ENCODE measurements at places on chromosomes 7 and 10.

- no peak for DNase-seq
Observed at GRCh38 chr7:120615703-120616102, 242.2 kb downstream of the TSPAN12 start.

DNA sequence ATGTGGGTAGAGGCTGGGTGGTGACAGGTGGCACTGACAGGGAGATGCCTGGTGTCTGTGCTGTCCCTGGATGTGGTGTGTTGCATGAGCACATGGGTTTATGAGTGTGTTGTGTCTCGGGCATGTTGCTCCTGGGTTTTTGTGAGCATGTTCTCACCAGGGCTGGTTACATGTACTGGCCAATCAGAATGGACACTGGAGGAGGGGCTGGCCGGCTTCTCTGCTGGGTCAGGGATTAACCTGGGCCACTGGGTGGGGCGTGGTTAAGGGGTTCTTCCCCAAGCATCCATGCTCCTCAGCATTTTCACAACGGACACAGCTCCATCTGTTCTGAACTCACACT, 20.8 kb upstream of the VOPP1 start:
- DNase-seq = no peak

- DNase-seq = no peak
Observed at GRCh38 chr10:99785646-99786045, 3.2 kb downstream of the ABCC2 start.

DNA sequence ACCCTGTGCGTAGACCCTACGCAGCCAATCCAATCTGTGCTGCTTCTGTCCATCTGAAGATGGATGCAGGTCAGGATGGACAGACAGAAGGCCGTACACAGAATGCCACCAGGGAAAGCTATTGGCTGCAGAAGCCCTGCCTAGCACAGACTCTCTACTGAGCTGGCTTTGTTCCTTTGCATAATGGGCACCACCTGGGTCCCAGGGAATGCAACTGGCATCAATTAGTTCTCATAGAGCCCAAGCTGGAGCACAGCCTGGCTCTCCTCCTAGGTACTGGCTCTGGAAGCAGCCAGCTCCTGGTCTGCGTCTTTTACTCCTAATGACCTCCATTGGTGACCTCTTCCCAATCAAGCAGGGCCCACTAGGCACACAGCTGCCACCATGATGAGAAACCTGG, 26.8 kb upstream of the CACUL1 start:
- no peak for DNase-seq

GRCh38 chr7:37119296-37119860, 329.3 kb downstream of the ELMO1 start:
- no peak for DNase-seq

GRCh38 chr10:2145926-2146478, 408.7 kb upstream of the ADARB2 start:
- DNase-seq = no peak

DNA sequence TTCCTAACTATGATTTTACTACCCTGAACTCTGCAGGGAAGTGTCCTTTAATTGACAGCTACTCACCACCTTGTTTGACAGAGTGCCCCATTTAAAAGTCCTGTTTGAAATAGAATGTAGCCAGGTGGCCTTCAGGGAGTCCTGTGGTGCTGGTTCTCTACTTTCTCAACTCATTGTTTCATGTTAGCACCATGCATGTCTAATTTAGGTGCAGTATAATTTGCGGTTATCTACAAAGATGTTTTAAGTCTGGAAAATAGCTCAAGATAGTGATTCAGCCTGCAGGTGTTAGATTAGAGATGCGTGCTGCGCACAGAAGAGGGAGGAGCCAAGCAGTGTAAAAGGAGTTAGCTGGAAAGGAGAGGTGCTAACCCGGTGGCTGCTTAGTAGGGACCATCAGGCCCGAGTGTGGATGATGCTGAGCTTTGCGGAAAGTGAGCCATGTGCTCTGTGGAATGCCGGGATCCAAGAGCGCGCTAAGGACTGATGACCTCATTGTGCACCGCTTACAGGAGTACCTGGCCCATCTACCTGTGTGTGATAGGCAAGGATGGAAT, 1.2 kb downstream of the CCM2 start:
- peak; percentile 73 for DNase-seq

DNA sequence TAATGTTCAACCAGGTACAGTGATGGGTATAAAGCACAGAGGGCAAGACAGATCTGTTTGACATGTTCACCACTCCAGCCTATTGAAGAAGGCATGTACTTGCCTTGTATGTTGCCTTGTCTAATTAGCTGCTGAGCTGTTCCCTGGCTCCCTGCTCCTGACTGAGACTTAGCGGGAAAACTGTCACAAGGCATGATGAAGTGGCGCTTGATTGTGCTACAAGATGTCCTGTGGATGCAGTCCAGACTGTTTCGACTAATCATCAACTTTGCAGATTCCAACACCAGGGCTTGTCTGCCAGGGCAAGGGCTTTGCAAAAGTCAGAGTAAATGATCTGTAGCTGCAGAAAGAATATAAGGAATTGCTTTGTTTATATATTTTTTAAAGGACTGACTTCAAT, 136.2 kb upstream of the NRBF2 start:
- DNase-seq = no peak

GRCh38 chr10:49360271-49361177, 35.4 kb downstream of the DRGX start:
- DNase-seq = no peak

GRCh38 chr7:133940368-133940767, 186.8 kb upstream of the LRGUK start:
- DNase-seq = no peak
